ENCODE measurements at places on chromosomes 4 and X.

DNA sequence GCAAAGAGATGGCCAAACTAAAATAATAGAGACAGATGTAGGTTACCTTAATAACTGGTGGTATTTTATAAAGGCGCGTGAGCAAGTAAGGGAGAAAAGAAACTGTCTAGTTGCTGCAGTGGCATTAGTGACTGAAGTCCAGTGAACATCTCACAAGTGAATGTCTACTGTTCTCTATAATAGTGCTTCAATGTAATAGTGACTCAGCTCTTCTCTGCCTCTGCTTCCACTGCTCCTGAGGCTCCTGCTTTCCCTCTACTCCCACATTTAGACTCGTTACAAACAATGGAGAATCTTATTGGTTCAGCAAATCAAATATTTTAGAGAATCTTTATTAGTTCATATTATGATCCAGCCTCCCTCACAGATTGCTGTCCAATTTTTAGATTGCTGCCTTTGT is 779.1 kb upstream of the HTR2C start:
- H3K27ac ChIP-seq = no peak overlapping the region
- H3K4me3 ChIP-seq = no peak overlapping the region
- no peak for DNase-seq
- H3K36me3 ChIP-seq = no peaks in the 10 kb centered on the region

DNA sequence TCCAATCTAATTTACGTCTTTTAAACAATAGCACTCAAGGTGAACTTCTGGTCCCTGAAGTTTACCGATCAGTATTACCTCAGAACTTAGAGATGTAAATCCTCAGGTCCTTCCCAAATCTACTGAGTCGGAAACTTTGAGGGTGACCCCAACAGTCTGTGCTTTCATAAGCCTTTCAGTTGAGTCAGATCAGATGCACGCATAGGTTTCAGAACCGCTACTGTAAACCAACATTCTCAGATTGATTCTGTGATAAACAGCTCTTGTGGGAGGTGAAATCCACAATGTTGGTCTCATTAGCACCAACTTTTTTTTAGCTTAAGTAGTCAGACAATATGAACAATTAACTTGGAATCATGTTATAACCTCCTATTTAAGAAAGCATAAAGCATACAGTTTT is 86.0 kb downstream of the WWC2 start:
- H3K27me3 ChIP-seq = peaks cover 45% of the 10 kb centered on the region
- no peak overlapping the region for H3K4me3 ChIP-seq
- H3K4me1 ChIP-seq = peaks cover 8% of the 10 kb centered on the region
- DNase-seq = peak; percentile 59
- no peak overlapping the region for H3K27ac ChIP-seq

DNA sequence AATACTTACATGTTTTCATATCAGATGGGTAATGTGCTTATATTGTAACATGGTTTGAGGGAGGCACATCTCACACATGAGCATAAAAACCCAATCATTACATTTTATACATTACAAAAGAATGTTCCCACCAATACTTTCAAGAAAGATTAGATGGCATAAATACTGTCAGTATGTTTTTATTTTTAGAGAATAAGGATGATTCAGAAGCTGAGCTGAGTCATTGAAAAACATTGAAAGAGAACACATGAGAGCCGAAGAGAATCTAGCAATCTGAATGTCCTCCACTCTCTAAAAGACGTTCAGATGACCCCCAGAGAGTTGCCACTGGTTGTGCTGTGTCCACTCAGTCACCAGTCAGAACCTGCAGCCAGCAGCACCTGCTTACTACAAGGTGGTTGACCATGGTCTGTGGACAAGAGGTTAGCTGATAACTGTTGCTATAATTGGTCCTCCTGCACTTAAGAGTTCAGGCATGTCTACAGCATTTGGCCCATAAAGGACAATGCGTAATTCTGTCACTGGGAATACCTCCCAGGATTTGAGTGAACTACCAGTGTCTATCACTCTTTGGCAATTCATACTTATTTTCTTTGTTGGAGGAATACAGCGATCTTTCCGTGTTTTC is 382.2 kb upstream of the IGFBP7 start:
- no peaks in the 10 kb centered on the region for H3K36me3 ChIP-seq
- no peak for DNase-seq
- H3K27me3 ChIP-seq = no peaks in the 10 kb centered on the region
- H3K27ac ChIP-seq = no peak overlapping the region
- H3K4me3 ChIP-seq = no peak overlapping the region

GRCh38 chrX:106917830-106918500 is 2.2 kb upstream of the CLDN2 start:
- no peaks in the 10 kb centered on the region for H3K4me1 ChIP-seq
- no peak for DNase-seq
- H3K36me3 ChIP-seq = no peaks in the 10 kb centered on the region

DNA sequence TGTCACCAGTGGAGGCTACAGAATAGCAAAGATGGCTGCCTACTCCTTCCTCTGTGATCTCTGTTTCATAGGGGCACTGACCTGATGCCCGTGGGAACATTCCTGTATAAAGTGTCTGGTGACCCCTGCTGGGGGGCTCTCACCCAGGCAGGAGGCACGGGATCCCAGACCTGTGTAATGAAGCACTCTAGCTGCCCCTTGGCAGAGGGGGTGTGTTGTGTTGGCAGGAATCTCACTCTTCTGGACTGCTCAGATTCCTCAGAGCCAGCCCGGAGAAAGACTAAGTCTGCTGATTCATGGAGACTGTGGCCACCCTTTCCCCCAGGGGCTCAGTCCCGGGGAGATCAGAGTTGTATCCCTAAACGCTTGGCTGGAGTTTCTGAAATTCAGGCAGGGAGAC is 648.3 kb downstream of the SPRY1 start:
- no peak overlapping the region for H3K4me3 ChIP-seq
- H3K27ac ChIP-seq = no peak overlapping the region
- no peaks in the 10 kb centered on the region for H3K27me3 ChIP-seq
- DNase-seq = no peak
- H3K4me1 ChIP-seq = no peaks in the 10 kb centered on the region
- H3K36me3 ChIP-seq = no peaks in the 10 kb centered on the region
